ENCODE measurements at places on chromosomes 5 and 9.

DNA sequence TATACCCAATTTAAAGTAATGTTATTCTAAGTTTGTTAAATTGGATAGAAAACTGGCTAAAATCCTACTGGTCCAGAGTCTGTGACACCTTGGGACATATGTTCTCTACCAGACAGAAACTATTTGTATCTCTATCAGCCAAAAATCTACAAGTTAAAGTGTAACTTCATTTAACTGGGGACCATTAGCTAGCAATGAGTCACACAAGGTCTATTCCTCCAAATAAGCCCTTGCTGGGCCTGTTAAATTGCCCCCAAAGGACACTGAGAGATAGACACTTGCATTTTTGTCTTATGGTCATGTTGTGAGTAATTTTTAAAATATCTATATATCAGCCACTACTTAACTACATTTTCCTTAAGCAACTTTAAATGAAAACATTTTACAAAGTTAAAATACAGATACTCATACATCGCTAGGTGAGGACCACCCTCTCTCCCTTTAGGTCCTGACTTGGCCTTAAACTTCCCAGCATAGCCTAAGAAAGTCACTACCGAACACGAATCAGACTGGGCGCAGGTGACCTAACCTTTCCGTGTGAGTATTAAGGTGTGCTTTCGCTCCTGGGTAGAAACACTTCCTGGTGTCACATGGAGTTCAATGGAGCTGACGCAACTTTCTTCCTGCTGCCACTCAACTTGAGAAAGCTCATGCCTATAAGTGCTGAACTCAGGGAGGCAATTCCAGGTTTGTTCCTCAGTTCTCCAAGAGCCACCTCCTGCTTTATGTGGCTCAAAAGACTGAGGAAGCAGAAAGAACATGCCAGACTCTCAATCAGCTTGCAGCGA, 249.1 kb downstream of the DIRAS2 start:
- no peak for DNase-seq
- no peak overlapping the region for H3K4me3 ChIP-seq
- H3K27ac ChIP-seq: no peak overlapping the region
- no peaks in the 10 kb centered on the region for H3K36me3 ChIP-seq
- peaks cover 36% of the 10 kb centered on the region for H3K27me3 ChIP-seq

- H3K27ac ChIP-seq: no peak overlapping the region
- DNase-seq: no peak
- no peaks in the 10 kb centered on the region for H3K27me3 ChIP-seq
- peaks cover 15% of the 10 kb centered on the region for H3K4me1 ChIP-seq
Observed at GRCh38 chr5:87183896-87184295, 83.8 kb upstream of the RASA1 start.

DNA sequence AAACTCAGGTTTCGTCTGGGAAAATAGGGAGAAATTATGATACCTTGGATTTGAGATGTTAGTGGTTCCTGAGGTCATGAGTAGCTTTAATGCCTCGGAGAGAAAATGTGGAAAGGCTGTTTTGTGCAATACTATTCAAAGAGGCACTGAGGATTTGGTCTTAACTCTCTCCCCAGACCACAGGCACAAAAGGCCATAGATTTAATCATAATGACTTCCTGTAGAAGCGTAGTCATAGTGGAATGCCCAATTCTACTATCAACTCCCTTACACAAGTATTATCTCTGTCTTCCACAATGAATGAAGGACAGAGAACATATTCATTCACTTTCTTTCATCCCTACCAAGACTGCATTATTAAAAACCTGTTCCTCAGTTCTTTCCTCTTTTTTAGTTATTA, 153.0 kb upstream of the FTMT start:
- no peak overlapping the region for H3K4me3 ChIP-seq
- no peak for DNase-seq
- no peaks in the 10 kb centered on the region for H3K27me3 ChIP-seq

GRCh38 chr9:32171339-32171738, 213.1 kb upstream of the ACO1 start:
- H3K36me3 ChIP-seq: no peaks in the 10 kb centered on the region
- H3K4me1 ChIP-seq: no peaks in the 10 kb centered on the region
- DNase-seq: no peak
- no peak overlapping the region for H3K4me3 ChIP-seq
- H3K27me3 ChIP-seq: no peaks in the 10 kb centered on the region

DNA sequence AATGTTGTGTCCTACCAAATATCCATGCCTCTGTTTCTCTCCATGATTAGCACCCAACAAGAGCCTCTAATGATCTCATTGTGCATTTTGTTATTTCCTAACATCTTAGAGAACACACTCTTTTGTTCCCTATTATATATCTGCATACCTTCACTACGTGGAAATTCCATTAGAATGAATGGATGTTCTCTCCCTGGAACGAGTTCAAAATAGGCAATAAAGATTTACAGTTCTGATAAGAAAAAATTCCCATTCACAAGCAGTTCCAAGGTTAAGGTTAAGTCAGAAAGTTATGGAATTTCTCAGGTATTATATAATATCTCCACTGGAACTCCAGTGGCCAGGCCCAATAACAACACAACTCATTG, 83.7 kb downstream of the TRPM6 start:
- H3K27ac ChIP-seq: no peak overlapping the region
- no peaks in the 10 kb centered on the region for H3K4me1 ChIP-seq
- H3K27me3 ChIP-seq: peaks cover 48% of the 10 kb centered on the region
- H3K36me3 ChIP-seq: no peaks in the 10 kb centered on the region

DNA sequence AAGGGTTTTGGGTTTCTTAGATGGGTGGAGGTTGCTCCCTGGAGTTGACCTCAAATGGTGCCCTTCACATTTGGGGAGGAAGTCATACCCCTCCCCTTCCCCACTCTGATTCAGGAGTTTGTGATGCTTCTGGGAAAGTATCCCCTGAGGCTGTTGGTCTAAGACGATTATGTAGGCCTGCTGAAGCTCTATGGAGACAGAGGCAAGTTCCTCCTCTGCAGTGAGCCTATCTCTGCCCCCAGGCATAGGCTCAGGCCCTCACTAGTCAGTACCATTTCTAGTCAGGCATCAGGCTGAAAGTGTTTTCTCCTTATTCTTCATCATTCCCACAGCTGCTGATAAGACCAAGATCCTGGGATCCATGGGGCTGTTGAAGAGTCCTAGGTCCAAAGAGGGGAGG, 271.6 kb upstream of the NUDT12 start:
- no peaks in the 10 kb centered on the region for H3K36me3 ChIP-seq
- no peak overlapping the region for H3K27ac ChIP-seq
- DNase-seq: no peak
- H3K27me3 ChIP-seq: no peaks in the 10 kb centered on the region

GRCh38 chr5:148645527-148645926, 8.8 kb downstream of the HTR4 start:
- no peak for DNase-seq
- H3K36me3 ChIP-seq: no peaks in the 10 kb centered on the region
- H3K27ac ChIP-seq: no peak overlapping the region
- peaks cover 44% of the 10 kb centered on the region for H3K27me3 ChIP-seq

DNA sequence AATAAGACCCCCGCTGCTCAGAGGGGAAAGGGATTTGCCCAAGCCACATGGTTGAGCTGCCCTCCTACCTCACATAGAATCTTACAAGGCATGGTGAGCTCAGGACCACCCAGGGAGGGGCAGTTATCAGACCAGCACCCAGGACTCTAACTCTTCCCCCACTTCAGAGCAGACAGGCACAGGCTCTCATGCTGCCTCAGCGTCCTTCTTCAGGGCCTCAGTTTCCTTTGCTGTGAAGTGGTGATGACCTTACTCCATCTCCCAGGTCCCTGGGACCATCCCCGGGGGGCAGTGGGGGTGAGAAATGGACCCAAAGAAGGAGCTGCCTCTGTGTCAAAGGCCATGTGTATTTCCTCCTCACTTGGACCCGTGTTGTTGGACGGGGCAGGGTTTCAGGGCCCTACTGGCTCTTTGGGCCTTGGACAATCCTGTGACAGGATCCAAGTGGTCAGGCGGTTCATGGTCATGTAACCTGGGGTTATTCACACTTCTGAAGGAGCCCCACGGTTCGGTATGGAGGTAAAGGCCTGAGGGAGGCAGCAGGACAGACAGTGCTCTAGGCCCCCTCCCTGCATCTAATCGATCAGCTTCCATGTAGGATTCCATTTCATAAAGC, 31.7 kb upstream of the CSF1R start:
- H3K4me1 ChIP-seq: peaks cover 3% of the 10 kb centered on the region
- no peaks in the 10 kb centered on the region for H3K36me3 ChIP-seq
- DNase-seq: no peak
- peaks cover 16% of the 10 kb centered on the region for H3K27me3 ChIP-seq
- H3K4me3 ChIP-seq: no peak overlapping the region
- no peak overlapping the region for H3K27ac ChIP-seq

- H3K27ac ChIP-seq: no peak overlapping the region
- peaks cover 72% of the 10 kb centered on the region for H3K27me3 ChIP-seq
Observed at GRCh38 chr5:138709202-138709601, 44.0 kb upstream of the CTNNA1 start.

DNA sequence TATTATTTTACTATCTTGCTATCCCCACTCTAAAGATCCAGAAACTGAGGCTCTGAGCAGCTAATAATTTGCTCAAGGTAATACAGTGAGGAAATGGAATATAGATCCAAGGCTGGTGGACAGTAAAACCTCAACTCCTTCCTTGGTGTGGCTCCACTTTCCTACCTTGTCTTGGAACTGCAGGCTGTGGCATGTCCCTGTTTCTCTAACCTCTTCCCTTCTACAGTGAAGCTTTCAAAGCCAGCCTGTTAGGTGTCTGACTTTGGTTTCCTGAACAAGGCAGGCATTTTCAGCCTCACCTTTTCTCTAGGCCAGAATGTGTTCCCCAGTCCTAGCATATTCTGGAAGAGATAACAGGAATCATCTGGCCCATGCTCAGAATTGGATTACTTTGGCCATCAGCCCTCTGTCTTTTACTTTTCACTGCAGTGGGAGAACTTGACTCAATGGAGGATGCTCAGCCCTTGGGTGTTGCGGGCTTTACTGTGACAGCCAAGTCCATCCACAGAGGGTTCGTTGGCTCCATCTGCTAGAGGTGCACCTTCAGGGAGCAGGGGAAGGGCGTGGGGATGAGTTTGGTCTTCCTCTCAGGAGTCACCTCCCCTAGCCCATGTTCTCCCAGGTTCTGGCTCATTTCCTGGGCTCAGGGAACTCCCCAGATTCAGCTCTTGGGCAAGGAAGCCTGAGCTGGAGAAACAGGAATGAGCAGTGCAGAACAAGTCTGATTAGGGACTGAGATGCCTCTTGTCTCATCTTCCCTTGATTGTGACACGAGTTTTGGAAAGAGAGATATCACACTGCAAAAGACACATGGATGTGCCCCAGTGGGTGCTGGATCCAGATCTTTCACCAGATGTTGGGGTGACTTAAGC, 1.1 kb downstream of the NIPAL4 start:
- peak overlapping the region; percentile 86 for H3K4me3 ChIP-seq
- H3K27ac ChIP-seq: peak overlapping the region; percentile 68
- peaks cover 27% of the 10 kb centered on the region for H3K4me1 ChIP-seq
- peaks cover 4% of the 10 kb centered on the region for H3K36me3 ChIP-seq

- peaks cover 20% of the 10 kb centered on the region for H3K4me1 ChIP-seq
- DNase-seq: no peak
- H3K27me3 ChIP-seq: no peaks in the 10 kb centered on the region
- H3K27ac ChIP-seq: no peak overlapping the region
- no peaks in the 10 kb centered on the region for H3K36me3 ChIP-seq
Observed at GRCh38 chr9:93154293-93154903, 20.3 kb upstream of the NINJ1 start.

DNA sequence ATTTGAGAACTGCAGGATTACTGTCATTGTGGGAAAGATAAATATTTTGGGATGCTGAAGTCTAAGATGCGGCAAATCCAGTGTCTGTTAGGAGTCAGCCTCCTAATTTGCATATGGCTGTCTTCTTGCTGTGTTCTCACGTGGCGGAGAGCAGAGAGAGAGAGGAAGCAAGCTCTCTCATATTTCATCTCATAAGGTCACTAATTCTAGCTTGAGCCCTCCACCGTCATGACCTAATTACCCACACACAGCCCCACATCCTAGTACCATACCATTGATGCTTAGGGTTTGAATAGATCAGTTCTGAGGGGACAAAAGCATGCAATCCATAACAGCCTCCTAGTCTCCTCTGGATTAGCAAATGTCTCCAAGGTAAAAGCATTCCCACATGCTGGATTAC, 124.5 kb downstream of the CDH12 start:
- H3K27me3 ChIP-seq: no peaks in the 10 kb centered on the region
- DNase-seq: no peak
- no peaks in the 10 kb centered on the region for H3K4me1 ChIP-seq
- H3K4me3 ChIP-seq: no peak overlapping the region
- H3K36me3 ChIP-seq: no peaks in the 10 kb centered on the region

DNA sequence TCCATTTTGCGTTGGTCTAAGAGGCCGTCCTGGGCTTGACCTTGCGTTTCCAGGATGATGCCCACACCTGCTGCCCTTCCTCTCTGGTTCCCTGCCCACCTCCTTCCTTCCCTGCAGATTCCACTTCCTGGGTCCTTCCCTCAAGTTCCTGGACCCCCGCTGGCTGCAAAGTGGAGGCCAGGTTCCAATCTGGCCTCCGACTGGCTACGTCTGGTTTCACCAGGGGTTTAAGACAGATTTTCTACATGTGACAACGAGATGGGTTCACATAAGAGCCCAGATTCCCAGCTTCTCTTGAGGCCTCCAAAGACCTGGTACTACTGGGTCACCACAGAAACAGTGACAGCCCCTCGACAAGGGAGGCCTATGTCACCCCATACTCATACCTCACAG, 2.1 kb downstream of the MGAT4B start:
- H3K4me3 ChIP-seq: peak overlapping the region; percentile 90
- H3K27me3 ChIP-seq: no peaks in the 10 kb centered on the region
- H3K27ac ChIP-seq: peak overlapping the region; percentile 66
- no peak for DNase-seq
- H3K4me1 ChIP-seq: peaks cover 29% of the 10 kb centered on the region

DNA sequence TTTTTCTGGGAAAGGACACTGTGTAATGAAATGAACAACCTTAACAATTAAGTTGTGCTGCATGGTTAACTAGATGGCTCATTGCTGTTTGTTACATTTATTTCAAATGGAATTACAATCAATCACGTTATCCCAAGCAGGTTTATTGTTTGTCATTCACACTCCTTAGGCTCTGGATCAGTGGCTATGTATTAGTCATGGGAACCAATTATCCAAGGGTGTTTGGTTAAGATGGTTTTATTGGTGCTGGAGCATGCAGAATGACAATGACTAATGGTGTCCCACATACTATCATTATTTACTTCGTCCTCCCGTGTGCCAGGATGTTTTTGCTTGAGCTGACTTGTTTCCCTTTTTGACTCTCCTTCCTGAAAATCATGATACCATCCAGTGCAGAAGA, 10.6 kb upstream of the TRPC7 start:
- no peaks in the 10 kb centered on the region for H3K4me1 ChIP-seq
- no peak overlapping the region for H3K27ac ChIP-seq
- H3K27me3 ChIP-seq: no peaks in the 10 kb centered on the region

- no peaks in the 10 kb centered on the region for H3K27me3 ChIP-seq
- H3K4me3 ChIP-seq: no peak overlapping the region
- no peak overlapping the region for H3K27ac ChIP-seq
- no peaks in the 10 kb centered on the region for H3K4me1 ChIP-seq
- no peak for DNase-seq
Observed at GRCh38 chr5:122322801-122323548, 10.9 kb downstream of the SNCAIP start.

- no peak overlapping the region for H3K27ac ChIP-seq
- H3K27me3 ChIP-seq: peaks cover 59% of the 10 kb centered on the region
- no peak overlapping the region for H3K4me3 ChIP-seq
- H3K36me3 ChIP-seq: no peaks in the 10 kb centered on the region
- no peak for DNase-seq
- peaks cover 7% of the 10 kb centered on the region for H3K4me1 ChIP-seq
Observed at GRCh38 chr9:98449871-98450270, 194.4 kb upstream of the TBC1D2 start.
